ENCODE measurements at places on chromosomes 12 and 14.

DNA sequence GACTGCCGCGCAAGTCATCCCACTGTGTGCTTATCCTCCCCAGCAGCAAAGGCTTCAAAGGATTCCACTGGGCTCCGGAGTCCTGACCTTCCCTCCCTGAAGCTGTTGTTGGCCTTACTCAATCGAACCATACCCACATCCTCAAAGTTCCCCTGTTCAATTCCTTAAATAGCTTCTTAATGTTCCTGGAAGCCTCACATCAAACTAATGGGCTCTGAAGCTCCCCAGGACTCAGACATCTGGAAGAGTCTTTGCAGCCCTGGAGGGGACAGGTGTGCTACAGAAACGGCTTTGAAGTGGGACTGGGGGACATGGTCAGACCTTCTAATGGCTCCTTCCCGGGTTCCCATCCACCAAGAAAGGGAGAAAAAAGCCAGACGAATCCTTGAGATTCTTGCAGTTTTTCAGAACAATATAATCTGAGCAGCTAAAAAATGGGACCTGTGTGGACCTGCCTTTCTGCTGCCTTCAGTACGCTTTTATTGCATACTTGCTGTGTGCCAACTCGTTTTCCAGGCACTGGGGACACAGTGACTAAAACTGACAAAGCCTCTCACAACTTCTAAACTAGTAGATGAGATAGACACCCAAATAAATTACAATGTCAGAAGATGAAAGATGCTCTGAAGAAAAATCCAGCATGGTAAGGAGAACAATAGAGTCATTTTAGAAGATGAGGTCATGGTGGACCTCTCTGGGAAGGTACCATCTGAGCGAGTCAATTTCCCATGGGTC, 204.5 kb downstream of the MON2 start:
- DNase-seq: no peak

DNA sequence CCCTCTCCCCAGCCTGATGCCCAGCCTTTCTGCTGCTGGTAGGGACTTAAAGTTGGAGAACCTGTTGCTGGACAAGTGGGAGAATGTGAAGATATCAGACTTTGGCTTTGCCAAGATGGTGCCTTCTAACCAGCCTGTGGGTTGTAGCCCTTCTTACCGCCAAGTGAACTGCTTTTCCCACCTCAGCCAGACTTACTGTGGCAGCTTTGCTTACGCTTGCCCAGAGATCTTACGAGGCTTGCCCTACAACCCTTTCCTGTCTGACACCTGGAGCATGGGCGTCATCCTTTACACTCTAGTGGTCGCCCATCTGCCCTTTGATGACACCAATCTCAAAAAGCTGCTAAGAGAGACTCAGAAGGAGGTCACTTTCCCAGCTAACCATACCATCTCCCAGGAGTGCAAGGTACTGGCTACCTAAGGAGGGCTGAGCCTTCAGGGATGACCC, 1.6 kb downstream of the TSSK4 start:
- DNase-seq: no peak

GRCh38 chr14:30349520-30349919, 209.4 kb upstream of the G2E3 start:
- DNase-seq: no peak

- DNase-seq: no peak
Measured at GRCh38 chr14:24880689-24881088, 169.3 kb downstream of the STXBP6 start.

GRCh38 chr14:101706509-101707067, 54.9 kb upstream of the PPP2R5C start:
- no peak for DNase-seq

GRCh38 chr12:76024942-76025600, 6.5 kb downstream of the PHLDA1 start:
- peak; percentile 88 for DNase-seq

Data from renal cortical epithelial cell (primary cell).